ENCODE measurements at places on chromosomes 6 and 20.

- DNase-seq, result peak; percentile 74
Observed at GRCh38 chr20:1434571-1435336, 31.9 kb downstream of the NSFL1C start.

GRCh38 chr6:209432-210103 is 82.7 kb upstream of the DUSP22 start:
- peak; percentile 81 for DNase-seq

DNA sequence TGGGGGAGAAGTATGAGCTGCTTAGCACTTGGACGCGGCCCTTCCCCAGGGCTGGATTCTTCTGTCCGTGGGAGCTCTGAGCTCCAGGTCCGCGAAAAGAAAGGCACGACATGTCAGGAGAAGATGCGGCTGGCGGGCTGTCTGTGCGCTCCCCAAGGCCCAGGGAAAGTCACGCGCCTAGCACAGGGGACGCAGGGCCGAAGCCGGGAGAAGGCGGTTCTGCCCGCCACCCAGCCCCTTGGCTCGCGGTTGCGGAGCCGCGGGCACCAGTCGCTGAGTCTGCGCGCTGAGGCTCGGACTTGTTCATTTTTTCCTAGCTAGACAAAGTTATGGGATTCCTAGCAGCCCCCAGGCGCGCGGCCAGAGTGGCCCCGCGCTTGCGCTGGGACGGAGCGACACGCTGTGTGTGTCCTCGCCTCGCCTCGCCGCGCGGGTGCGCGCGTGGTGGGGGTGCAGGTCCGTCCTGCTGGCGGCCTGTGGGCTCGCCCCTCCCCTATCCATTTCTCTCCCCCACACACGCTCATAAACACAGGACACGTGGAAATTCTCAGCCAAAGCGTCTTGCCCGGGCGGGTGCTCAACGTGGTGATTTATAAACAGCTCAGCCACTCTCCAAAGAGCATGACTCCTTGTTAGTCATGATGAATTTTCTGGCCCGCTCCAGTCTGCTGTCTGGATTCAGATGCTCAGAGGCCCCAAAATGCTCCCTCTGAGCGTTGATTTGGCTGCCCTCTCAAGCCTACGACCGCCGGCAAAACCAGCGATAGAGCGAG is 1.9 kb upstream of the POU3F2 start:
- peak; percentile 16 for DNase-seq

DNA sequence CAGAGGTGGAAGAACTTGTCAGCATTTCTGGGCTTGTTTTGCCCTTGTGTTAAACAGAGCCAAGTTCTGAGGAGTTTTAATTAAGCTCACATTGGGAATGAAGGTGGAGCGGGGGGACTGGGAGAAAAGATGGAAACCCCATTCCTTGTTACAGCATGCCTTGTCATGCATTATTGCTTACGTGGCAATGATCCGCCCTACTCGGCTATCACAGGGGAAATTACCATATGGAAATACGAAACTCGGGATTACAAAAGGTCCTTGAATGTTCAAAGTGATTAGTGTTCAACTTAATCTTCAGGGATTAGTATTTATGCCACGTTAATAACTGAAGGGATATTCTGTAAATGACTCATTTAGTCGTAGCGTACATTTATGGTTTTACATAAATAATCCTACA is 86.4 kb downstream of the MAP3K7 start:
- no peak for DNase-seq

GRCh38 chr20:51797357-51798025 is 4.8 kb downstream of the SALL4 start:
- no peak for DNase-seq
